ENCODE measurements at places on chromosomes 11 and 22.

GRCh38 chr22:46913351-46913750, 150.9 kb downstream of the TBC1D22A start:
- DNase-seq: no peak

GRCh38 chr11:107042748-107043147, 24.5 kb upstream of the GUCY1A2 start:
- no peak for DNase-seq

- peak; percentile 42 for DNase-seq
Observed at GRCh38 chr22:20549232-20549841, 41.9 kb downstream of the MED15 start.

GRCh38 chr11:84564180-84564866, 1062.8 kb downstream of the DLG2 start:
- DNase-seq: no peak

GRCh38 chr11:35433588-35433987, 14.2 kb upstream of the SLC1A2 start:
- no peak for DNase-seq

- peak; percentile 48 for DNase-seq
Observed at GRCh38 chr11:117232092-117232878, at the start of gene RNF214. Gene RNF214, plus strand, starts transcription at chr11:117232671. Its CDS starts 1,602 bp downstream, at chr11:117234273.

GRCh38 chr11:63611395-63611747, 2.9 kb downstream of the PLAAT3 start:
- no peak for DNase-seq

- no peak for DNase-seq
Observed at GRCh38 chr11:126163779-126164178, 47.7 kb downstream of the RPUSD4 start.

- no peak for DNase-seq
Observed at GRCh38 chr11:94795476-94796189, 27.5 kb downstream of the AMOTL1 start.

- no peak for DNase-seq
Observed at GRCh38 chr22:19805821-19806212, 45.2 kb downstream of the TBX1 start.

DNA sequence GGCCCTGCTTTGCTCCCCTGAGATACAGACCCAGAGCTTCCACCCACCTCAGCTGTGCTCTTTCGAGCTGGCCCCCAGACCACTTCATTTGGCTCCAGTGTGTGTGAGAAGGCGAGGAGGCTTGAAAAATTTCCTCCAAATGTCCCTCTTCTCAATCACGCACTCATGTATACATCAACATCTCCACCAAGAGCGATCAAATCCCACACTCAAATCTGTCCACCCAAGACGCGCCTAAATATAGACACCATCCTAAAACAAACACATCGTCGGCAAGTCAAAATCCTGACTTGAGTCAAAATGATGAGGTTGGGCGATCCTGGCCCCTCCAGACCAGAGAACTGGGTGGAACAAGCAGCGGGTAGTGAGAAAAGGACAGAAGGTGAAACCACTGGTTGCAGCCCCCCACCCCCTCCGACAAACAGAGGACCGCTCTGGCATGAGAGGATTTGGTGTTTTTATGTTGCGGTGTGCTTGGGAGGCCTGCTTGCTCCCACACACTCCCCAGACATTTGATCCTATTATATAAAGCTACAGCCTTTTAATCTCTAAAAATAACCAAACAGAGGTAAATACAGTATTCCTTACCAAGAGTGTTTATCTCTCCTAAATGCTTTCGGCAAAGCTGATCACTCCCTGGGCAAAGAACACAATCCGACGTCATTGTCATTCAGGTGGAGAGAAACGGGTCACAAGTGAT, 10.2 kb downstream of the MN1 start:
- DNase-seq: no peak

DNA sequence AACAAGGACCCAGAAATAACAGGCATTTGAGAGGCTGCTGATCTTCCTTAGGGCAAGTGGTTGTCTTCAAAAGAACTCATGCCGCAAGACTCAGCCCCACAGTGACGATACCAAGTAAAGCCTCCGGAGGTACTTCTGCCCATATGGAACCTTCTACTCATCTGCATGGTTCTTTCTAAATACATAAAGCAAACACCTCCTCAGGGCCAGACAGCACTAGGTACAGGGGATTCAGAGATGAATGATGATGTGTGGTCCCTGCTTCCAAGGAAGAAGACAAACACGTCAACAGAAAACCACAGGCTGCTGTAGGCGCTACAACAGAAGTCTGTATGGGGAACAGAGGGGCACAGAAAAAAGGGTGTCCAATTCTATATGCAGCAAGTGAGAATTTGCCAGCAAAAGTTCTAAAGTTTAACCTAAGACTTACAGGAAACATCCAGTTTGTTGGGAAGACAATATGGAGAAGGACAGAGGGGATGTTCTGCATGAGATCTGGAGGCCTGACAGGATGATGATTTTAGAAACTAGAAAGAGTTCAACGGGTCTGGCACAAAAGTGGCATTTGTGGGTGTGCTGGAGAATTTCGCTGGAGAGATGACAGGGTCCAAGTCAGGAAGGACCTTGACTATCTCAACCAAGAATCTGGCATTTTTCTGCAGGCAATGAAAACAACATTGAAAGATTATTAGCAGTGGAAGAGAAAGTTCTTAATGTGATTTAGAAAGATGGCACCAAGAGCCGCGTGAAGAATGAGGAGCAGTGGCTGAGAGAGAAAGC, 23.7 kb downstream of the JAML start:
- no peak for DNase-seq

GRCh38 chr11:60634126-60634525, 65.3 kb upstream of the MS4A8 start:
- DNase-seq: no peak

- no peak for DNase-seq
Observed at GRCh38 chr11:19962801-19963175, 197.5 kb downstream of the DBX1 start.

GRCh38 chr22:49664891-49665290, 162.8 kb downstream of the BRD1 start:
- no peak for DNase-seq

GRCh38 chr11:70900540-70900939, 351.8 kb downstream of the SHANK2 start:
- no peak for DNase-seq

- DNase-seq: no peak
Observed at GRCh38 chr11:35152575-35152974, 13.6 kb downstream of the CD44 start.

GRCh38 chr11:8814923-8815240, 96.1 kb upstream of the AKIP1 start:
- DNase-seq: no peak

GRCh38 chr22:38162881-38163843, 18.5 kb downstream of the PLA2G6 start:
- DNase-seq: no peak

GRCh38 chr22:26550498-26551033, 38.3 kb upstream of the TFIP11 start:
- no peak for DNase-seq
